ENCODE measurements at places on chromosomes 2 and 18. TPM values are rescaled to one million over a fixed set of nuclear protein-coding genes. Genes with fewer than 3 reads are reported as not detected.

Gene SERPINB12
- not detected for total RNA-seq

Gene SLC35G4
- not detected for total RNA-seq

Gene GKN2
- not detected for total RNA-seq

Gene TRIM54
- not detected for total RNA-seq

Gene ITPRIPL1
- 0.79 TPM for total RNA-seq

Gene SCN1A
- not detected for total RNA-seq

Gene UGT1A7
- total RNA-seq = not detected

Gene HDLBP
- total RNA-seq = 127 TPM

Gene PREPL
- total RNA-seq = 22.0 TPM

Gene STK11IP
- total RNA-seq = 45.3 TPM

Gene GPN1
- 41.6 TPM for total RNA-seq

Data from naive thymus-derived CD4-positive, alpha-beta T cell (primary cell).